Right lung (tissue), 10 donors: ENCODE measurements at places on chromosomes 13 and 19. TPM values are rescaled to one million over a fixed set of nuclear protein-coding genes. Genes with fewer than 3 reads are reported as not detected.
A peak's percentile ranks its signal among the peaks of the same experiment; 100 is the strongest.

GRWD1 gene
- 17.5 TPM for polyA plus RNA-seq

NLRP8 gene
- polyA plus RNA-seq = not detected

ERFL gene
- 0.24 TPM for polyA plus RNA-seq

B3GNT3 gene
- polyA plus RNA-seq = 0.10 TPM

MAP3K10 gene
- polyA plus RNA-seq = 11.3 TPM

PCDH17 gene
- polyA plus RNA-seq = 16.7 TPM

FGF21 gene
- not detected for polyA plus RNA-seq

MRI1 gene
- 70.5 TPM for polyA plus RNA-seq

FIZ1 gene
- polyA plus RNA-seq = 20.1 TPM

- DNase-seq = no peak
These were observed 19.0 kb downstream of the NLRP7 start for GRCh38 chr19:54928299-54928698.

DNA sequence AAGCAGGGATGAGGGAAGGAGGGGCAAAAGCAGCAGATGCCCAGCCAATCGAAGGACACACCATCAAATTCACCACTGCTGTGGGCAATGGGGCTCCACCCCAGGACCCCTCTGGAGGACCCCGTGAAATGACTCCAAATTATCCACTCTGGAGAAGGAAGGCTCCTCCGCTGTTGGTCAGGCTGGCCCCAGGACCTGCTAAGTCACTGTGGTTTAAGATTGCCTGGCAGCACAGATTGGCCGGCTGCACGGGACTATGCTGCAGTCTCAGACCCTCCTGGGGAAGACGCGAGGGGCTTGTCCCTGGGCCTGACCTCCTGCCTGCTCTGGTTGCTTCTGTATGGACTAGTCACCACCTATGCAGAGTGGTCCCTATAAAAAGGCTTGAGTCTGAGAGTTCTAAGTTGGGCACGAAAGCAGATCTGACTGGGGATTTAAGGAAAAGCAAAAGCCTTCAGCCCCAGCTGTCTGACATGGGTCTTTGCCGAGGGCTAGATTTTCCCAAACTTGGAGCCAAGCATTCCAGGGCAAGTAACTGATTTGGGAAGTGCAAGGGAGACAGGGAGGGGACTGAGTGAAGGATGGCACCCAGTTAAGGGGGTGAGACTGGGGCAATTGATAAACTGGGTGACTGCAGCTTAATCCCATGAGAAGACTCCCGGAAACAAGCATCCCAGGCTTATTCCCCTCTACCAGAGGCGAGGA, 91.7 kb downstream of the TSHZ3 start:
- DNase-seq = no peak

DNA sequence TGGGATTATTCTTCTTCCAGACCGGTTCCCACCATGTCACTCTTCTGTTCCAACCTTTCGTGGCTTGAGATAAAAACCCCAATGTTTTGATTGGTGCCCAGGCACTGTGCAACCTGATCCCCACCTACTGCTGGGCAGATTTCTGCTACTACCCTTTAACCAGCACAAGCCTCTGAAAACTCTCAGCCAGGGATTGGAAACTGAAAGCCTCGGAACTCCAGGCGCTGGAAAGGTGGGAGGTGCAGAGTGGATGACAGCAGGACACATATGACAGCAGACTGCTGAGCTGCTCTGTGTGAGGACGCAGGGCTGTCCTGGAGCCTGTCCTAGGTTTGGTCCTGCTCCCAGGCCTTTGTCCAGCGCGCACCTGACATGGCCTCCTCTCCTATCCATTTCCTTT, 68.5 kb upstream of the GTF3A start:
- DNase-seq = no peak

- peak; percentile 57 for DNase-seq
These were observed 458.1 kb upstream of the ARGLU1 start for GRCh38 chr13:107025991-107026390.

- DNase-seq = no peak
These were observed 4.2 kb downstream of the TRAPPC6A start for GRCh38 chr19:45173816-45174215.

GRCh38 chr13:30648522-30649012, 30.8 kb downstream of the USPL1 start:
- no peak for DNase-seq

GRCh38 chr13:51222037-51222685, at the start of gene FAM124A:
Gene FAM124A, plus strand, starts transcription at chr13:51222398. Its CDS starts 104 bp downstream, at chr13:51222502.
- no peak for DNase-seq

GRCh38 chr13:81406639-81407292, 1065.8 kb upstream of the SPRY2 start:
- no peak for DNase-seq

- no peak for DNase-seq
These were observed 6.4 kb downstream of the ZNF350 start for GRCh38 chr19:51980116-51980736.

DNA sequence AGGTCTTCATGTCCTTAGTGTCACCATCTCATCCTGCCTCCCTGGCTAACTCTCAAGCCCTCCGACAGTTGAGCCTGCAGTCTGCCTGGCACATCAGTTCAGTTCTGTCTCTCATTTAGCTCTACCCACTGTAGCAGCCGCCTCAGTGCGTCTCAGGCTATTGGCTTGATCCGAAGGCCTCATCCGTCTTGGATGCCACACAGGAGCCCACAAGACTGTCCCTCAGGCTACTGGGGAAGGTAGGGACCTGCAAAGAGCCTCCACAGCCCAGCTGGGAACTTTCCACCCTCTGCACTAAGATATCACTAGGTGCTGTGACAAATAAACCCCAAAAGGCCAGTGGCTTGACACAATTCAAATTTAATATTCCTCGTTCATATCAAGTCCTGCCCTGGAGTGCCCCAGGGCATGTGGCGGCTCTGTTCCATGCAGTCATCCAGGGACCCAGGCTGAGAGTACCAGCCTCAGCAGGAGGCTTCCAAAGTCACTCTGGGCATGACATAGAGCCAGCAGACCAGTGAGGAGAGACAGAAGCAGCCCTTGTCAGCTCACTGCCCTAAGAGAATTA, 5.7 kb downstream of the VSTM2B start:
- DNase-seq = no peak

DNA sequence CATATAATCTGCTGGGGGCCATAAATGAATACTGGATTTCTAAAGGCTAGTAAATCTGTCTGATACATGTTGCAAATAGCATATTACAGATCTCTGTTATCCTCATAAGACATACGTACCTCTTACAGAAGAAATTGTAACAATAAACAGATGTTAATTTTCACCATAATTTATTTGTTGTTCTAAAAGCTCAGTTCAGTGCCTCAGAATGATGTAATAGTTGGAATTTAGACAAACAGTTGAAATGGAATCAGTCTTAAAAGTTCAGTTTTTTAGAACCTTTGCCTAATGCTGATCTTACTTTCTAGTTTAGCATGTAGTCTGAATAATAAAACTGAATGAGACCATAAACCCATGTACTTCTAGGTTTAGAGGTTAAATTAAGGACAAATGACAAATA, 43.1 kb downstream of the B3GLCT start:
- DNase-seq = no peak

DNA sequence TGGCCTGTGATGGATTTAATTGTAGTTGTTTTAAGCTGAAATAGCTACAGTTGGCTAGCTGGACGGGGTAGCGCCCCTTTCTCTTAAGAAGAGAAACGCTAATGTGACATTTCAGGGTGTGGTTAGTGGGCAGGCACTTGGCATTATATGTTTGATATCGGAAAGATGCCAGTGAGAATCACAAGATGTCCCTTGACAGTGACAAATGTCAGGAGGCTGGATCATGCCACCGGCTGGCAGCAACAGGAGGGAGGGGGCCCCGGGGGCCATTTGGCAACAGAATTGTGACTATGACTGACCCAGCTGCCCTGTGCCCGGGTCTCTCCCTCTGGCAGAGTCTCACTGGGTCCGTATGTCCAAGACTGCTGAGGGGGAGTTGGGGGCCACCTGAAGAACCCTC, 4.7 kb downstream of the DCAF15 start:
- DNase-seq = no peak

DNA sequence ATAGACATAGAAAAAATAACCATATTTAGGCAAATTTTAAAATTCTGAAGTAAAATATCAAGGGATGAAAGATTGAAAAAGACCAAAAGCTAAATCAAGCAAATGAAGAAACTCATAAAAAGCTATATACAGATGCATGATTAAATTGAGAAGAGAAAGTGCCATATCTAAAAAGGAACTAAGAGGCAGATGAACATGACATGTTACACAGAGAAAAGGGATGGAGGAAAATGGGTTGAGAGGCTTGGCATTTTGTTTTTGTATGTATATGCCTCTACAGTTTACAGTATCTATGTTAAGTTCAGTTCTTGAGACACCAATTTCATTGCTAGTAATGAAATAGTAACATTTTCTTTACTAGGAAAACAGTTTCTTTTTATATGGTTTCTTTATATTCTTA, 1507.4 kb upstream of the SPRY2 start:
- no peak for DNase-seq

GRCh38 chr19:42468273-42468796, 25.6 kb upstream of the CXCL17 start:
- no peak for DNase-seq

GRCh38 chr13:40764587-40765403, 6.2 kb downstream of the MRPS31 start:
- DNase-seq = no peak

GRCh38 chr13:28754698-28755545, 36.2 kb upstream of the SLC46A3 start:
- DNase-seq = no peak
